Stimulated activated CD4-positive, alpha-beta T cell treated with anti-CD3 and anti-CD28 coated beads, Interleukin-12 subunit alpha, Interleukin-12 subunit beta, amount 100 ng/mL, for 24 hours (primary cell): ENCODE measurements at places on chromosomes 13 and 19.
A peak's percentile ranks its signal among the peaks of the same experiment; 100 is the strongest.

DNA sequence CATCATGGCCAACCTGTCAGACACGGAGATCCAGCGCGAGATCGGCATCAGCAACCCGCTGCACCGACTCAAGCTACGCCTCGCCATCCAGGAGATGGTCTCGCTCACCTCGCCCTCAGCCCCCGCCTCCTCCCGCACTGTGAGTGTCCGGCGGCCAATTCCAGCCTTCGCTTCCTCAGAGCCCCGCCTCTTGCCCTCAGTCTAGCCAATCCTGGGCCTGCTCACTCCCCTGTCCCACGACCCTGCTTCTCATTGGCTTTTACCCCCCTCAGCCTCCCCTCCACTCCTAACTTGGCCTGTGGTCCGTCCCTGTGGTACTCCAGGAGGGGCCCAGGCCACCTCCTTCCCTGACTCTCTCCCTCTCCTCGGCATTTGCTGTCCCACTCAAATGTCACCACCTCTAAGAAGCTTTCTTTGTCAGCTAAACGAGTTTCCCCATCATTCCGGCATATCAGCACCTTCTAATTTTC is 12.3 kb downstream of the HRC start:
- DNase-seq: peak; percentile 66

DNA sequence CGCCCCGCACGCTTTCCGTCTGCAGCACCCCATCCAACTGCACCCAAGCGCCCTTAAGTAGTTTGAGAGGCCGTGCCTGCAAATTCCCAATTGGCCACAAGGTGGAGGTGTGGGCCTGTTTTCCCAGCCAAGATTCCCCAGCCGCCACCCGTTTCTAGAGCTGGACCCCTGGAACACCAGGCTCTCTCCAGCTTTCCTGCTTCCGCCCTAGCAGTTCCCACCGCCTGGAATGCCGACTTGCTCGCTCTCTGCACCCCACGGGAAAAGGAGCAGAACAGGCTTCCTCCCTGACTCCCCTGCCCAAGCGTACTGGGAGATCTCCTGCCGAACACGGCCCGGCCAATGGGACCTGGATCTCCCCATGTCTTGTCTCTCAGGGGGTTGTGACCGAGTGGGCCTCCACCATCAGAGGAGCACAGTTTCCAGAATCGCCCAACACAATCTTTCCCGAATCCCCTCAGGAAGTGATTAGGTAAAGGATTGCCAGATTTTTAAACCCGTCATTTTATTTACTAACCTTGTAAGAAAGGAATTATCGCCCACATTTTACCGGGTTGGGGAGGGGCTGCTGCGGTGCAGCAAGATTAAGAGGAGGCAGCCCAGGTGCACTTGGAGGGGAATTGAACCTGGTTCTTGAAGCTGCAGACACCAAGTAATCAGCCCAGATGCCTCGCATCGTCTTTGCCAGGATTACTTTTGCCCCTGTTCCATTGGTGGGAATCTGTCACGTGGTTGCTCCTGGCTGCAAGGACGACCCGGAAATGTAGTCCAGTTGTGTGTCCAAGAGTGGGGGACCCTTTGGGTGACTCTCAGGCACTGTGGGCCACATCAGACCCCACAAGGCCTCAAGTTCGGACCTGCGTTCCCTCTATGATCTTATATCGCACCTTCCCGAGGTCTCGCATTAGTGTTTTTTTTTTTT is 3.5 kb upstream of the NAPSA start:
- peak; percentile 69 for DNase-seq

DNA sequence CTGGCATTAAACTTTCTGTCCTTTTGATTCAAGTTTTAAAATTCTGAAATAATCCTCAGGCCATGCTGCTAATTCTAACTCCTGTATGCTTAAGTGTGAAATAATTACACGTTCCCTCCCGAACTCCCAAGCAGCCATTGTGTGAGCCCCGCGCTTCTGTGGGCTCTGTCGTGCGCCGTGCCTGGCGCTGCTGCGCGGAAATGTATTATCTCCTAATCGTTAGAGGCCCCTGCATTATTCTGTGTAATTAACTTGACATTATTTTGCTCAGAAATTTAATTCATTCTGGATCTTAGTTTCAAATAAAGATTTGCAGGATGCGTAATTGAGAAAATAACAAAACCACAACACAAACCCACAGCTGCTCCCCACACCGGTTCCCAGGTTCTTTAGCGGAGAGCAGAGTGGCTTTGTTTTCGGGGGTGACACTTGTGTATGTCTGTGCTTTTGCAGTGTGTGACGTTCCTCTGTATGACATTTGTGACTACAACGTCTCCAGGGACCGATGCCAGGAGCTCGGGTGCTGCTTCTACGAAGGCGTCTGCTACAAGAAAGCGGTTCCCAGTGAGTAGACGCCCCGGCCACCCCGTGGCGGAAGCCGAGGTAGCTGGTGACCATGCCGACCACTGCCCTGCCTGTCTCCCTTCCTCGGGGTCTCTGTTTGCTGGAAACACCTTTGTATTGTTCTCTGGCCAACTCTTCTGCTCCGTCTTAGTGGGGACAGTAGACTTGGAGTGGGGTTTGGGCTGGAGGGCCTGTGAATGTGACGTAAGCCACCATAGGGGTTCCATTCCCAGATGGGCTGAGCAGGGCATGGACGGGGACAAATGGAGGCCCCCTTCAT is 7.5 kb downstream of the TEX29 start:
- DNase-seq: no peak

DNA sequence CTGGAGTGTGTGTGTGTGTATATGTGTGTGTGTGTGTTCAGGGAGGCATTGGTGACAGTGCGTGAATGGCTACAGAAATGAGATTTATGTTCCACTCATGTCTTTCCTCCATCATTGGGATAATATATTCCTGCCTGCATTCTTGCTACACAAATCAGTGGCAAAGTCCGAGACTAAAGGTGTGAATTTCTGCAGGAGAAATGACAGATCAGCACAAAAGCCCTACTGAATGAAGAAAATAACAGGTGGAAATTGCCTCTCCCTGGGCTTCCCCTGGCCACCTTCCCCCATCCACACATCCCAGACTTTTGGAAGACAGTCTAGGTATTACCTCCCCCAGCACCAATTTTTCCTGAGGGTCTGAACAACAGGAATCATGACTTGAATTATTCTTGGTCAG is 10.1 kb downstream of the SIGLEC6 start:
- DNase-seq: no peak

DNA sequence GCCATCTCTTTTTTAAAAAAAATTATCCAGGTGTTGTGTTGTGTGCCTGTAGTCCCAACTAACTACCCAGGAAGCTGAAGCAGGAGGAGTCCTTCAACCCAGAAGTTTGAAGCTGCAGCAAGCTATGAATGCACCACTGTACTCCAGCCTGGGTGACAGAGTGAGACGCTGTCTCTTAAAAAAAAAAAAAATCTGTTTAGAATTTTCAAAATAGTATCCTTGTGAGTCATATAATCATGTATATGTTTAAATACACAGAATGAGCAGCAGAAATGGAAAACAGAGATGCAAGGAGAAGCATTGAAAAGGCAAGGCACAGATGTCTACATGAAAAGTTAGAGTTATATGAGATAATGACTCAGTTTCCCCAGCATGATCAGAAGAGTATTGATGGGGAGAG is 31.2 kb downstream of the SYDE1 start:
- no peak for DNase-seq

GRCh38 chr19:47658431-47659348 is 49.8 kb downstream of the BICRA start:
- DNase-seq: no peak
